ENCODE measurements at places on chromosomes 11 and 22. TPM values are rescaled to one million over a fixed set of nuclear protein-coding genes. Genes with fewer than 3 reads are reported as not detected.

The MS4A2 gene
- 0.14 TPM for total RNA-seq

The CDC42BPG gene
- total RNA-seq, result 12.8 TPM

The GLYATL1 gene
- total RNA-seq, result 0.84 TPM

The SIK3 gene
- total RNA-seq, result 16.5 TPM

The OR5AN1 gene
- total RNA-seq, result not detected

The GALNT18 gene
- total RNA-seq, result 6.6 TPM

The AIFM3 gene
- total RNA-seq, result 1.5 TPM

All from kidney epithelial cell (primary cell).